Esophagus (tissue), 2 donors: ENCODE measurements at places on chromosomes 7 and 10. TPM values are rescaled to one million over a fixed set of nuclear protein-coding genes. Genes with fewer than 3 reads are reported as not detected.

The ECD gene
- 12.7 TPM for polyA plus RNA-seq

The SYCE1 gene
- polyA plus RNA-seq: 0.39 TPM

The POM121 gene
- 10.2 TPM for polyA plus RNA-seq

The VAX1 gene
- polyA plus RNA-seq: not detected

The ANK3 gene
- 6.9 TPM for polyA plus RNA-seq

The RASA4B gene
- polyA plus RNA-seq: 4.6 TPM

The TEX47 gene
- not detected for polyA plus RNA-seq

The OR2A7 gene
- 1.1 TPM for polyA plus RNA-seq

The NODAL gene
- 0.04 TPM for polyA plus RNA-seq

The TMEM176B gene
- 5.7 TPM for polyA plus RNA-seq

The AKR1D1 gene
- polyA plus RNA-seq: not detected

The LRRC18 gene
- not detected for polyA plus RNA-seq

The GDF2 gene
- not detected for polyA plus RNA-seq

The PCLO gene
- polyA plus RNA-seq: 1.5 TPM

The SLC16A12 gene
- 0.05 TPM for polyA plus RNA-seq

The CCL24 gene
- polyA plus RNA-seq: 0.68 TPM

The PPP1R9A gene
- polyA plus RNA-seq: 0.65 TPM

The SEMA4G gene
- 1.4 TPM for polyA plus RNA-seq

The CBX3 gene
- polyA plus RNA-seq: 66.5 TPM

The FOXL3 gene
- polyA plus RNA-seq: not detected

The GIMAP8 gene
- polyA plus RNA-seq: 1.8 TPM

The SGMS1 gene
- 7.9 TPM for polyA plus RNA-seq

The HOXA5 gene
- 1.7 TPM for polyA plus RNA-seq

The LLCFC1 gene
- not detected for polyA plus RNA-seq

The LUC7L2 gene
- 31.8 TPM for polyA plus RNA-seq

The GARIN1A gene
- 2.1 TPM for polyA plus RNA-seq

The HIP1 gene
- polyA plus RNA-seq: 1.8 TPM

The IDE gene
- polyA plus RNA-seq: 11.6 TPM

The FEZF1 gene
- polyA plus RNA-seq: not detected

The HECW1 gene
- 0.11 TPM for polyA plus RNA-seq

The MALRD1 gene
- polyA plus RNA-seq: 0.14 TPM

The CALHM1 gene
- polyA plus RNA-seq: not detected

The GPR37 gene
- 3.6 TPM for polyA plus RNA-seq

The FXYD4 gene
- not detected for polyA plus RNA-seq

The SLC26A5 gene
- 0.06 TPM for polyA plus RNA-seq

The LRRD1 gene
- polyA plus RNA-seq: 0.01 TPM

The FKBP6 gene
- polyA plus RNA-seq: not detected

The SNX10 gene
- 0.44 TPM for polyA plus RNA-seq

The RAB18 gene
- 27.4 TPM for polyA plus RNA-seq

The TYW1B gene
- polyA plus RNA-seq: 0.89 TPM

The PLPP4 gene
- not detected for polyA plus RNA-seq

The ANKRD26 gene
- 2.6 TPM for polyA plus RNA-seq

The A1CF gene
- not detected for polyA plus RNA-seq

The SFTPD gene
- polyA plus RNA-seq: 0.79 TPM

The WEE2 gene
- polyA plus RNA-seq: not detected

The ASAH2 gene
- polyA plus RNA-seq: 0.18 TPM

The OR2A5 gene
- polyA plus RNA-seq: not detected

The ENO4 gene
- 0.04 TPM for polyA plus RNA-seq

The PAX4 gene
- not detected for polyA plus RNA-seq

The ASIC3 gene
- polyA plus RNA-seq: 4.2 TPM

The GFRA1 gene
- 1.3 TPM for polyA plus RNA-seq

The ADAM22 gene
- polyA plus RNA-seq: 0.16 TPM

The CDHR3 gene
- polyA plus RNA-seq: 0.88 TPM

The ZNF117 gene
- polyA plus RNA-seq: 4.6 TPM

The HOXA13 gene
- polyA plus RNA-seq: not detected

The DNAJC12 gene
- 0.75 TPM for polyA plus RNA-seq

The HACD1 gene
- polyA plus RNA-seq: 9.3 TPM

The IFIT1 gene
- 2.3 TPM for polyA plus RNA-seq
